ENCODE measurements at places on chromosomes 3 and 15.

DNA sequence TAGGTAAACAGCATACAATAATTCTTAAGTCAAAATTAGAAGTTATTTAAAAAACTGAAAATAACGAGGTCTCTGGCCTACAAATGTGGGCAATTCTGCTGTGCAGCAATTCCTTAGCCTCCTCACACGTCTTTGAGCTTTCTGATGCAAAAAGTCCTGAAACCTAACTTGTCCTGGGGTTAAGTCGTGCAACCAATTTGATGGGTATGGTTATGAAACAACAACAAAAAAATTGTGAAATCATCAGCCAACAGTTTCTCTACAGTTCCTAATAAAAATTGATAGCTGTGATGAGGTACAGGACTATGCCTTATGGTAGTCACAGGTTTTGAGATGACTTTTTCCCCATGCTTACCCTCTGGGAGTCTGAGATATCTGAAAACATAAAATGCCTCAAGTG lies 6.5 kb upstream of the GLB1 start:
- no peak for DNase-seq

DNA sequence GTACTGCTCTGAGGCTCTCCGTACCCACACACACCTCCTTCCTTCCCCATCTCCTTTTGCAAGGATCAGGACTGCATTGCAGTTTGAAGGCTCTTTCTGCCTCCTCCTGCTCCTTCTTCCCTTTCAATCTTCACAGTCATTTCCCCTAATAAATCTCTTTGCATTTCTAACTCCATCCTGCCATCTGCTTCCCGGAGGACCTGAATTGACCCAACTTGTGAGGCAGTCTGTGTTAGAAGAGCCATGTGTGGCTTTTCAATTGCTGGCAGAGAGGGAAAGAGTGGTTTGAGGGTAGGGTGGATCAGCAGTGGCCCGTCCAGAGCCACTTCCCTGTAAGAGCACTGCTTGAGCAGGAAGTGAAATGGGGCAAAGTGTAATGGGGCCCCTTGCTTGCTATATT lies 35.8 kb downstream of the ANAPC13 start:
- no peak for DNase-seq

DNA sequence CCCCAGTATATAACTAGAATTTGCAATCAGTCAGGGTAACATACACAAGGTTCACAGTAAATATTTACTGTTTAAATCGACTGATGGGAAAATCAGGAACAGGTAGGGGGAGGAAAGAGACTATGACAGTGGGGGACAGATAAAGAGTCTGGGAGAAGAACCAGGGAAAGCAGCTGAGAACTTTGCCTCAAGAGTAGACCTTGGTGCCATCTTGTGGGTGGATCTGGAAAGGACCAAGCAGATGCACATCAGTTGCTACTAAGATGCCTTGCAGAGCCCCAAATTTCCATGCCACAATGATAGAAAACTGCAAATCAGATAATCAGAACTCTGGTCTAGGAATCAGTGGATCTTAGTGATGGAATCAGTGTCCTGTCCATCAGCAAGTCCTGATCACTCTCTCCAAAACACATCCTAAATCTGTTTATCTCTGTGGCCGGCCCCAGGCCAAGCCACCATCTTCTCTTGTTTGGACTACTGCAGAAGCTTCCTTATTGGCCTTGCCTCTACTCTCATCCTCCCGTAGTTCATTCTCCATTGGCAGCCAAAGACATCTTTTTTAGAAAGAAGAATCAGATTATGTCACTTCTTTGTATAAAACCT lies 62.7 kb downstream of the PDE8A start:
- DNase-seq: no peak

GRCh38 chr3:62892951-62893350 lies 17.7 kb upstream of the CADPS start:
- no peak for DNase-seq

- DNase-seq: no peak
Observed at GRCh38 chr3:197820550-197821335, 29.7 kb downstream of the LRCH3 start.

DNA sequence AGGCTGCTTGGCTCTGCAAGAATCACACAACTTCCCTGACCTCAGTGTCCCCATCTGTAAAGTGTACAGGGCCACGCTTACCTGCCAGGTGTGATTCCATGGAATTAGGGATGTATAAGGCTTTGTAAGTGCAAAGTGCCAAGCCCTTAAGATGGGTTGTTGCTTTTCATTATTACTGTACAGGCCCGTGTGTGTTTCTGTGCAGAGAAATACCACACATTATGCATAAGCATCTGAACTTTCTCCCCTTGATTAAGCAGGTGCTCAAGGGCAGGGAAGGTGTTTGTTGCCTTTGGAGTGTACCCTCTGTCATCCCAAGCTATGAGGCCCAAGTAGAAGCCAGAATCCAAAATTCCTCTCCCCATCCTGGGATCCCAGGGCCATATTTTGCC lies 13.6 kb upstream of the HRH1 start:
- DNase-seq: no peak

- no peak for DNase-seq
Observed at GRCh38 chr3:21170964-21171363, 580.0 kb downstream of the ZNF385D start.

GRCh38 chr3:57512166-57512565 lies 32.0 kb downstream of the DNAH12 start:
- DNase-seq: no peak

GRCh38 chr15:89068325-89068784 lies 19.9 kb upstream of the ABHD2 start:
- no peak for DNase-seq

DNA sequence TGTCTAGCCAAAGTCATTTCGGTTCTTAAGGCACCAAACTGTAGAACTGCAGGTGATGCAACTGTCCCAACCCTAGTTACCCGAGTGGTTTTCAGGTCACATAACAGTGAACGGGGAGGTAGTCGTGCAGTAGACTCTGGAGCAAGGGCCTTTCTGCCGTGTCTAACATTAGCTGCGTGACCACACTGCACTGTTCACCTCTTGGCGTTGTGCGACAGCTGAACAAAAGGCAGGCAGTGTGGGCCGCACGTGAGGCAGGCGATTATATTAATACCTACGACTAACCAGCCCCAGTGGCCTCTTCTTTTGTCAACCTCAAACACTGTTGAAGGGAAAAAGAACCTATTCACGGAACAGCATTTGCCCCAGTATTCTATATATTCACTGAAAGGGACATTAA lies 2.8 kb downstream of the LRRN1 start:
- no peak for DNase-seq

- no peak for DNase-seq
Observed at GRCh38 chr3:32899265-32899664, 52.2 kb upstream of the CCR4 start.

DNA sequence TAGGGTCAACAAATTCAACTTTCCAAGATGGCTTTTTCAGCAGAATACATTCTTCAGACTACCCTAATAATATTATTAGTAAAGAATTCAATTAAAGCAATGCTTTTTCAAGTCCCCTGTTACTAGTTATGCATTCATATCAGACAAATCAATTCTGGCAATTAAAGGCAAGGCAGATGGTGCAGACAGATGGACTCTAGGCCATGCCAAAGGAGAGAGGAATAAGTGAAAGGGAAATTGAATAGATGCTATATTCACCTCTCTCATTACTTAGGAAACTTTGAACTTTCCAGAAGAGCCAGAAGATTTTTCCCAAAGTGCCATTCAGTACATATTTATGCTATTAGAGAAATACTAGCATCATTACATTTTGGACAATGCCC lies 487.7 kb upstream of the RASGRP1 start:
- DNase-seq: no peak

DNA sequence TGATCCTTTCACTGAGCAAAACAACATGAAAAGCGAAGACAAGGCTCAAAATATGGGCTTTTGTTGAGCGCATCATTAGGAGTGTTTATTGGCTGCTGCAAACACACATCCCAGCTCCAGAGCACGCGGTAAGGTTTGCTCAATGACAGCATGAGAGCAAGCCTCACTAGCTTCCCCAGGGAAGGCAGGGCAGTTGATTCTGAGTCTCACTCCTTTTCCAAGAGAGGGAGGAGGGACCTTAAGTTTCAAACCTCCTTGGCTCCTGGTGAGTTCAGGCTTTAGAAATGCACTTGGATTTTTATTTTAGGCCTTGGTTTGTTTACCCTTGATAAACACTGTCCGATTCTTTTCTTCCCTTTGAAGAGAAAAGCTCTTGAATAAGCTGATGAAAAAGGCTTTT lies 69.1 kb upstream of the CACNA2D3 start:
- no peak for DNase-seq

- peak; percentile 98 for DNase-seq
Observed at GRCh38 chr15:80152180-80152895, 461 bp upstream of the FAH start.

- no peak for DNase-seq
Observed at GRCh38 chr15:85008474-85009260, 27.0 kb downstream of the PDE8A start.

- no peak for DNase-seq
Observed at GRCh38 chr3:129936757-129937156, 37.8 kb upstream of the TRH start.

DNA sequence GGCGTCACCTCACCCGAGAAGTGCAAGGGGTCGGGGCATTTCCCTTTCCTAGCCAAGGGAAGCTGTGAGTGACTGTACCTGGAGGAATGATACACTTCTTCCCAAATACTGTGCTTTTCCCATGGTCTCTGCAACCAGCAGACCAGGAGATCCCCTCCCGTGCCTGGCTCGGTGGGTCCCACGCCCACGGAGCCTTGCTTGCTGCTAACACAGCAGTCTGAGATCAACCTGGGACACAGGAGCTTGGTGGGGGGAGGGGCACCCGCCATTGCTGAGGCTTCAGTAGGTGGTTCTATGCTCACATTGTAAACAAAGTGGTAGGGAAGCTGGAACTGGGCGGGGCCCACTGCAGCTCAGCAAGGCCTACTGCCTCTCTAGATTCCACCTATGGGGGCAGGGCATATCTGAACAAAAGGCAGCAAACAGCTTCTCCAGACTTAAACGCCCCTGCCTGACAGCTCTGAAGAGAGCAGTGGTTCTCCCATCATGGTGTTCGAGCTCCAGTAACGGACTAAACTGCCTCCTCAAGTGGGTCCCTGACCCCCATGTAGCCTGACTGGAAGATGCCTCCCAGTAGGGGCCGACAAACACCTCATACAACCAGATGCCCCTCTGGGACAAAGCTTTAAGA lies 31.4 kb upstream of the ABHD5 start:
- no peak for DNase-seq

GRCh38 chr15:91853948-91854638 lies 585 bp downstream of the SLCO3A1 start:
- peak; percentile 89 for DNase-seq

DNA sequence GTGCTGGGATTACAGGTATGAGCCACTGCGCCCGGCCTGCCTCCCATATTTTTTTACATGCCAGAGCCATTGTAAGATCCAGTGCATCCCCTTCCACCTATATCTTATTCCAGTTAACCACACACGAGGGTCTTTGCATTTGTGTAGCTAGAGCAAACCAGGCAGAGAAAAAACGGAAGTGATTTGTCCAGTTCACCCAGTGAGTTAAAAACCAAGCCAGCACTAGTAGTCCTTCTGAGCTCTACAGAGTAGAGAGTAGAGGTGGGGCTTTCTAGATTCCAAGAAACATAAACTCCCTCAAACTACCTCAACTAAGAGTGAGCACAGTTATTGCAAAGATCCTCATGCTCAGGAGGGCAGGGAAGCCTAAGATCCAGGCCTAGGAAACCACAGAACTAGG lies 34.7 kb downstream of the TMEM158 start:
- no peak for DNase-seq

DNA sequence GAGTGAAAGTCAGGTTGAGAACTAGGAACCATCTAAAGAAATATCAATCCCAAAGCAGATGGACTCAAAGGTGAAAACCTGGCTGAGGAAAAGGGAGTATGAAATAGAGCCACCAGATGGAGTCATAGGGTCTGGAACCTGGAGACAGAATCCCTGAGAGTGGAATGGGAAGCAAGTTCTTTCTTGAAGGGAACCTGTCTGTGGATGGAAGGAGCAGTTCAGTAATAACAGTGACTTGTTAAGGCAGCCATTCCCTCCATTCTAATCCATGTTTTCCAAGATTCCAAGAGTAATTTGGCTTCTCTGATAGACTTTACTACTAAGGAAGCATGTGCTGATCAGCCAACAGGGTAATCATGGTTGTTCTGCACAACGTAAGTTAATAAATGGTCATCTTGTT lies 22.5 kb upstream of the AQP9 start:
- no peak for DNase-seq

DNA sequence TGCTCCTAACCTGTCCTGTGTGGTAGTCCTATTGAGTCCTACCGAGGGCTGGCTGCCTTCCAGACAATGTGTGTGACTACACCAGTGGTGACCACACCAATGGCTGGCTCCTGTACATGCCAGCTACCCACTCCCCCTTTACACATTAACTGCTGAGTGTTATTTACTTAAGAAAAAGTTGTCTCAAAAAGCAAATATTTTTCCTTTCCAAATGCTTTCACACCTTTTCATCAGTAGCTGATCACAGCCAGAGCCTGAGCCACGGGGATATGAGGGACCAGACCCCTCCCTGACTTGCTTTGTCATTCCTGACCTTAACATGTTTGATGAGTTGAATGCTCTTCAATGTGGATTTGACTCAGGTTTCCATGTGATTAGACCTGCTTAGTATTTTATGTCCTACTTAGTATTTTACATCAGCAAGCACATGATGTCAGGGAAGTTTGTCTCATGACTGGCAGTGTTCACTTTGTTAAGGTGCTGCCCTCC lies 29.6 kb upstream of the GREM1 start:
- DNase-seq: no peak

GRCh38 chr3:22939349-22939748 lies 263.8 kb upstream of the UBE2E2 start:
- no peak for DNase-seq

- DNase-seq: no peak
Observed at GRCh38 chr15:74349241-74349778, 18.1 kb downstream of the CYP11A1 start.

GRCh38 chr3:71260782-71261181 lies 322.7 kb downstream of the FOXP1 start:
- DNase-seq: no peak

DNA sequence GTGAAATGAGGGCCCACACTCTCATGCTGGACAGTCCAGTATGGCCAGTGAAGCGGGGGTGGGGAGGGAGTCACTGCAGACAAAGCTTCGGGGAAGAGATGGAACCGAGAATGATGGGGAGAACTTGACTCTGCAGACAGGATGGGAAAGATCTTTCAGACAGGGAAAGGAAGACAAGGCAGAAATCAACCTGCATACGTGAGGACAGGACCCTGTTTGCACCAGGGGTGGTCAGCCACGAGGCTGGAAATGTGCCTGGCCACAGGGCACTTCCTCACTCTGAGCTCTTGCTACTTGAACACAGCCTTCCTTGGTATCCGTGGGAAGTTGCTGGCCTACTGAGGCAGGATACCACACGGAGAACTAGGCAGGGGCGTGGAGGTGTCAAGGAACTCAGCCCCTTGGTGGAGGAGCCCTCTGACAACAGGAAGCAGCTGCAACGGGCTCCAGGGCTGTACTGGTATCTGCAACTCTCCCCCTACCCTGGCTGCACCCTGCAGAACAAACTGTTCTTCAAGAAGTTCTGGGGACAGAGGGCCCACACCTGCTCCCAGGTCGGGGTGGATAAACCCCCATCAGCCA lies 9.3 kb upstream of the SRP14 start:
- peak; percentile 77 for DNase-seq

- no peak for DNase-seq
Observed at GRCh38 chr15:68679961-68680371, 101.2 kb downstream of the CORO2B start.

GRCh38 chr3:194204042-194204987 lies 68.4 kb downstream of the HES1 start:
- no peak for DNase-seq

- no peak for DNase-seq
Observed at GRCh38 chr3:10995871-10996270, 3.3 kb downstream of the SLC6A1 start.

- DNase-seq: no peak
Observed at GRCh38 chr3:173467501-173467900, 70.0 kb downstream of the NLGN1 start.

GRCh38 chr3:33115024-33115768 lies 1.4 kb downstream of the CRTAP start:
- DNase-seq: peak; percentile 89
